ENCODE measurements at places on chromosomes 4 and X. TPM values are rescaled to one million over a fixed set of nuclear protein-coding genes. Genes with fewer than 3 reads are reported as not detected.

DNA sequence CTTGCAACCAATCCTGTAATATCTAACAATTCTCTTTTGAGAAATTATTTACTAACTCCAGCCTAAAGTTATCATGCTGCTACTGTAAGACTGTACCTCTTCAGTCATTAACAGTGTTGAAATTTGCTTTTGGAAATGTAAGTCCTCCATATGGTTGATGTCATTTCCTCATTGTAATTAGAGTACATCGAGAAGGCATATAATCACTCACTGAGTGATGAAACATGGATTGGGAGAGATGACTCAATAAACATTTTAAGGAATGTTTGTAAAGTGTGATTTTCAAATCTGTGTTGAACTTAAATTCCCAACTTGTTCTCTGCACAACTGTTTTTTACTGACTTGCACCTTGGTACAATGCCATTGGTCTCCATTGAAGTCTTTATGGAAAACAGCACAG, 61.2 kb downstream of the HMGB2 start:
- no peak for DNase-seq

GRCh38 chr4:37836838-37837440, 10.5 kb downstream of the PGM2 start:
- no peak for DNase-seq

DNA sequence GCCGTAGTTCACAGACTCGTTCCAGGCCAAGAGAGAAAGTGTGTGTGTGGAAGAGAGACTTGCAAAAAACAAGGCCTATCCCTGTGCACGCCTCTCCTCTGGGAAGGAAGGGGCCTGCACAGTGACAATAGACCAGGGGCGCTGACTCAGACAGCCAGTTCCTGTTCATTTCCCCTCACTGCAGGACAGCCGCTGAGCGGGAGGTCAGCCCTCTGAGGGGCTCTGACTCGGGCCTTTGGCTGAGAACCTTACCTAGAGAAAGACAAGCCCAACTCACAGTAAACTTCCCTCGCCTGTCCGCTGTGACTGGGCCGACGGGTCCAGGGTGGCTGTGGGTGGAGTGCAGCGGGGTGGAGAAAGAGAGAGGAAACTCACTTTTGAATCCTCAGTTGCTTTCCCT, 52.1 kb downstream of the RTL5 start:
- no peak for DNase-seq

DNA sequence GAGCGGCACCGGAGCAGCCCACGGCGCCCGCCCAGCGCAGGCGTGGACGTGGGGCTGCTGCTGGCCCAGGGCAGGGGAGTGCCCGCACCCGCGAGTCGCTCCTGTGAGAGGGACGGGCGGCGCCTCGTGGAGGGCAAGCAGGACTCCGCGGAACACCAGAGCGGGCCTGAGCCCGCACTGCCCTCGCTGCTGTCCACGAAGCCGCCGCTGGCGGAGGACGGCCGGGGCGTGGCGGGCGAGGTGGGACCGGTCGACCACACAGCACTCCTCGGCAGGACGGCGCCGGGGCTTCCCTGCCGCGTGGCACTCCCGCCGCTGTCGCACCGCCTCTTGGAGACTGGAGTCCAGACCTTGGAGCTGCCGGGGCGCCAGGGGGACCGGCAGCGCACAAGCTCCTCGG, 29.0 kb downstream of the FAM53A start:
- DNase-seq: no peak

DNA sequence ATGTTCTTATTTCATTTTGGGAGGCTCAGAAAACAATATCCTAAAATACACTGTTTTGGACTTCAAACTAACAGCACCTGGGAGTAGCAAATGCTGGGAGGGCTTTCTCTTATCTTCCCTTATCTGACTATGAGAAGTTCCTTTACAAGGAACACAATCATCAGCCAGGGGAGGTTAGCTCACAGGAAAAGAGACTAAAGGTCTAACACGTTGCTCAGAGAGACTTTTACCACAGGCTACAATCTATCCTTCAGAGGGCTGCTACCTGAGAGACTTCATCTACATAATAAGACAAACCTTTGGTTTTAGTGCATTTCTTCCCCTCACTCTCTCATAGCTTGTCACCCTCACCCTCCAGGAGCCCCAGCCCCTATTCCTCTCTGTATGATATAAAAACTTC, 35.8 kb downstream of the MEPE start:
- DNase-seq: no peak

DNA sequence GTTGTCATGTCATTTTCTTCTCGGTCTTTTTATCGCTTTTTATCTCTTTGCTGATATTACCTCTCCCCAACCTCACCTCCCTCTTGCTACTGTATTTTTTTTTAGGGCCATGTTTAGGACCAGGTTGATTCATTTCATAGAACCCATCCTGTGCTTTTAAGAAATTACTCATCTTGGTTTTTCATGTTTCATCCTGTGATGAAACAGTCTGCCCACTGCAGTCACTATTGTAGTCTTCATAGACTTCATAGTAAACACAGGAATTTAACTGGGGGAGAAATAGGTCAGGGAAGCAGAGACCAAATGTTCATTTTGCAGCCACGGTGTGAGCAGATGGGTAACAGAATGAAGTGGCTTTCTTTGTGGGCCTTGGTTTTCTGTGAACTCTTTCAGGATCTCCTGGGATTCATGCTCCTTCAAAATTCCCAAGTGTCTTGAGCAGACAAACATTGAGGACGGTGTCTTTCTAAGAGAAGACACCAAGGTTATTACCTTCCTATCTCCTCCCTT, 161.8 kb downstream of the NAA11 start:
- peak; percentile 50 for DNase-seq

- DNase-seq: no peak
Measured at GRCh38 chr4:73740353-73740778, at the start of gene CXCL8. Gene CXCL8 (plus strand): TSS chr4:73740569. CDS start chr4:73740659, 90 bp downstream.

DNA sequence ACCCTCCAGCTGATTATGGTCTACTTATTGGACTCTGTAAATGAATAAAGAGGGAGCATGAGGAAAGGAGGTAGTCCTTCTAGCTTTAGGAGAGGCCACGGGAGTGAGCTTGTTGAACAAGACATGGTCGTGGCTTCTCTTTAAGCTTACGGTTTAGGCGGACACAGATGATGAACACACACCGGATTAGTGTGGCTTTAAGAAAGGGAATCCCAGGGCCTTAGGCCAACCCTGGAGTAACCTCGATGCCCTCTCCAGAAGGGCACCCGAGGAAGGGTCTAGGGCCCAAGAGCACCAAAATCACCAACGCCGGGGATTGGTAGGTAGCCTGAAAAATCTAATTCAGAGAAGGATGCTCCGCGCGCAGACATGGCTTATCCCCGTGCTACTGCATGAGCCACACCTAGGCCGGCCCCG, 39.4 kb downstream of the ERVMER34-1 start:
- DNase-seq: no peak

GRCh38 chr4:17063888-17064287, 165.4 kb upstream of the LDB2 start:
- no peak for DNase-seq

GRCh38 chr4:13678186-13678924, 50.8 kb upstream of the BOD1L1 start:
- no peak for DNase-seq

DNA sequence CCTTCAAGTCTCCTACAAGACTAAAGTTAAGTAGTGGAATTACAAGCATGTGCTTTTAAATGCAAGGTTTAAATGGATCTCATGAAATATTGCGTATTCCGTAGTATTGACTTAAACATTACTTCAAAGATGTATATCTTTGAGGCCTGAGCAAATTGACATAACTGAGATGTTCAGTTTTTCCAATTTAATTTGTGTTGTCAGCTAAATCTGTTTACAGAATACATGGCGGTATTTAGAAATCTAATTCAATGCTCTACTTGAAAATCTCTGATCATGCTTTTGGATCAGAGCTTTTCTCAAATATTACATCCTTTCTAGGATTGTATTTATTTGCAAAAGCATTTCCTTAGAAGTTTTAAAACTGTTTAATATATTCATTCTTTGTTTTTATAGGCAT, 47.5 kb upstream of the PDE5A start:
- DNase-seq: no peak

- DNase-seq: no peak
Measured at GRCh38 chr4:87856816-87857215, 24.0 kb downstream of the MEPE start.

DNA sequence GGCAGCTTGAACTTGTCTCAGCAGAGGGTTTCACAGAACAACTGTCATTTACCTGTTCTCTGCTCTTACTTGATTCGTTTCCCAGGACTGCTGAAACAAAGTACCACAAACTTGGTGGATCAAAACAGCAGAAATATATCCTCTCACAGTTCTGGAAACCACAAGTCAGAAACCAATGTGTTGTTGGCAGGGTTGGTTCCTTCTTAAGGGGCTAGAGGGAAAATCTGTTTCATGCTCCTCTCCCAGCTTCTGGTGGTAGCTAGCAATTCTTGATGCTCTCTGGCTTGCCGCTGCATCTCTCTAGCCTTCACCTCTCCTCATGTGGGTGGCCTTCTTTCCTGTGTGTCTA, 4.7 kb downstream of the TLR8 start:
- no peak for DNase-seq

DNA sequence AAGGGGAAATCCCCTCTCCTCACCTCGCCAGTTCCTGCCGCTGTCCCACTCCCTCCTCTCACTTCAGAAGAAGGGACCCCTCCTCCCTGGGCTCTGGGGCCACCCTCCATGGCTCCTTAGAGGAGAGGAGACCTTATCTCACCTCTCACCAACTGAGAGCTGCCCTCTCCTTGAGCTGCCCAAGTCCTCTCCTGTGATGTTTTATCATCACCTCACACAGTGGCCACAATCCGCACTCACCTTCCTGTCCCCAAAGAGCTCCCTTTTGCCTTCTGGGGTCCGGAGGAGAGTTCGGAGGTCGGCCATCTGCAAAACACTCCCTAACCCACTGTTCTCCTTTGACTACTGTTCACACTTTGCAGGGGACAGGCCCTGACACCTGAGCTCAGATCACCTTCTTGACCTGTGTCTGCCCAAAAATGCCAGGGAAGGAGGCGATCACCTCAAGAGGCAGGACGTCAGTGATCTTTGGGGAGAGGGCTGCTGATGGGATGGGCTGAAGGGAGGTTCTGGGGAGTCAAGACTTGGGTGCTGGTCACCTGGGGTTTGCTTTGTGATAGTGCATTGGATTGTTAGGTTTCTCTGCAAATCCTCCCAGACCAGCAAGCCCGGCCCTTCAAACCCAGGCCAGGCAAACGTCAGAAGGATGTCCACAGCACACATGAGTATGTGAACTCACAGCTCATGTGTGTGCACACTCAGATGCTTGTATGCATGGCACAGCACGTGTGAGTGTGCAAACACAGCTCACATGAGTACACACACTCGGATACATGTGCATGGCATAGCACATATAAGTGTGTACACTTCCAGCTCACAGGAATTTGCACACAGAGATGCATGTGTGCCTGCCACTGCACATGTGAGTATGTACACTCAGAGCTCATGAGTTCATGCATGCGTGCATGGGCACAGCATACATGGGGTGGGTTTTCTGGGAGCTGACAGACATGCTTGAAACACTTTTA, 41.8 kb downstream of the HTRA3 start:
- DNase-seq: no peak

GRCh38 chrX:103017542-103017941, 46.4 kb downstream of the BEX1 start:
- DNase-seq: no peak

DNA sequence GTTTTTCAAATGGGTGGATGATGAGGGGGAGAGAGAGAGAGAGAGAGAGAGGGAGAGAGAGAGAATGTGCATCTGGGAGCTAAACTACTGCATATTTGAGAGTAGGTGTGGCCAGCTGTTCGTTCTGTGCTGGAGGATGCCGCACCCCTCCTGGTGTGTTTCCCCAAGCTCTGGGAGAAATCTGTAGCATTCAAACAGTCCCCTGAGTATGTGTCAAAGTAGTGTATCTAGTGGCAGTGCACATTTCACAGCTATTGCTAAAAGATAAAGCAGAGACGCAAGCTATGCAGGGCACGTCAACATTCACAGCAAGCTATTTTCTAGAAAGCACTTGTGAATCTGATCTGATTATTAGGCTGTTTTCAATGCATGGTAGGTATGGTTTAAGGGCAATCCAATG, 83.5 kb upstream of the LIMCH1 start:
- no peak for DNase-seq

DNA sequence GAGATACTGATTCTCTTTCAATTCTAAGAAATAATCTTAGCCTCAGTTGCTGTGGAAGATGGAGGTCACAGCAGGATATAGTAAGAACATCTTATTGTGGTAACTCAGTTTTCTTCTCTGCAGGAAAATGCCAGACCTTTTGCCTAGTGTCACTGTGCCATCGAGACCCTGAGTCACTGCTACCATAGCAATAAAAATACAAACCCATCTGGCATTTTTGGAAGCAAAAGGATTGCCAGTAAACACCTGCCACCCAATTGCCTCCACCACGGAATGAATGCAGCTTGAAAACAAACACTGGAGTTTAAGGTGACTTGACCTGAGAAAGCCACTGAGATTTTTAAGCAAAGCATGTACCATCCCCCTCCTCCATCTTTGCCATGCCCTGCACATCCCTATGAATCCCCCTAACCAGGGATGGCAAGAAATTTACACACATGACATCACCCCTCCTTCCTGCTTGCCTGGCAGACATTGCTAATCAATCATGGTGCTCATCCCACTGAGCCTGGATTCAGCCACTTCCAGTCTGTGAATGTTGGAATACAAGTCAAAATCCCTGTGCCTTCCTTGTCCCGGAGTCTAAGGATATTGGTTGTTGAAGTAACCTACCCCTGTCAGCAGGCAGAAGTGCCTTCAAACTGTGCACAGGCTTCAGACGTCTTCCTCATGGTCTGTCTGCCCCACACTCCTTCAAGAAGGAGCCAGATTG, 59.6 kb upstream of the MAMLD1 start:
- no peak for DNase-seq

- DNase-seq: no peak
Measured at GRCh38 chr4:17545374-17546140, 30.6 kb downstream of the CLRN2 start.

DNA sequence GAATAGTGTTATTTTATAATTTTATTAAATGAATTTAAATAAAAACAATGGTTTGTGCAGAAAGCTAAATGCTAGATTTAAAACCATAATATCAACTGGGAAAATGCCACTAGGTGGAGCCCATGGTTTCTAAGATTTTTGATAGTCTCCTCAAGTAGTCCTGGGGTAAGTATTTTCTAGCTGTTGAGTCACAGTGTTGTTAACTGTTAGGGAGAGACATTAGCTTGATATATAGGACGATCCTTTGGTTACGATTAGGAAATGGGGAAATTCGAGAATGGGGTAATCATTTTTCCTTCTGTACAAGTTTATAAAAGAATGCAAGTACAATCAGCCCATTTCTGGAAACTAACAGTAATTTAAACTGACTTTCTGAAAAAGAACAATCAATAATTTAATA, 378.4 kb downstream of the ANKRD50 start:
- DNase-seq: peak; percentile 1

DNA sequence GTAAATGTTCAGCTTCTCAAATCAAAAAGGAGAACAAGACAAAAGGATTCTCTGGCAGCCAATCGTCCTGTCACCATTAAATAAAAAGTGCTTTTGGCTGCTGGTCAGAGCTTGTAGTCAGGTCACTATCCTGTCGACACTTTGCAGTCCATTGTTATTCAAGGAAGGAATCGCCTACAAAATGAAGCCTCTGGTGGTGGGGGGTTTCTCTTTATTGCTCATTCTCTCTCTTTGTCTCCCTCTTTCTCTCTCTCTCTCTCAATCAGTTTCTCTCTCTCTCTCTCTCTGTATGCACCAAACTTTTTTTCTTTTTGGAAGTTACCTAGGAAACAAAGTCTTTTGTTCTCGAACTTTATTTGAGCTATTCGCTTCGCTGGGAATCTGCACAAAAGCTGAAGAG, 17.6 kb upstream of the SCML1 start:
- no peak for DNase-seq

The PRIMPOL gene
- total RNA-seq: 24.5 TPM

The FMR1NB gene
- total RNA-seq: not detected

The MAGEA10 gene
- not detected for total RNA-seq

The CRMP1 gene
- 278 TPM for total RNA-seq

The NXF2 gene
- not detected for total RNA-seq

The HPF1 gene
- 20.4 TPM for total RNA-seq

The PPP4R3C gene
- not detected for total RNA-seq
